ENCODE measurements at places on chromosomes 12 and 14.

GRCh38 chr14:59787045-59787674, 83.4 kb downstream of the RTN1 start:
- no peak for DNase-seq

- DNase-seq, result peak; percentile 86
Measured at GRCh38 chr14:77151918-77152588, 10.5 kb upstream of the ZDHHC22 start.

- peak; percentile 44 for DNase-seq
Measured at GRCh38 chr14:57533214-57533613, 39.6 kb upstream of the CCDC198 start.

DNA sequence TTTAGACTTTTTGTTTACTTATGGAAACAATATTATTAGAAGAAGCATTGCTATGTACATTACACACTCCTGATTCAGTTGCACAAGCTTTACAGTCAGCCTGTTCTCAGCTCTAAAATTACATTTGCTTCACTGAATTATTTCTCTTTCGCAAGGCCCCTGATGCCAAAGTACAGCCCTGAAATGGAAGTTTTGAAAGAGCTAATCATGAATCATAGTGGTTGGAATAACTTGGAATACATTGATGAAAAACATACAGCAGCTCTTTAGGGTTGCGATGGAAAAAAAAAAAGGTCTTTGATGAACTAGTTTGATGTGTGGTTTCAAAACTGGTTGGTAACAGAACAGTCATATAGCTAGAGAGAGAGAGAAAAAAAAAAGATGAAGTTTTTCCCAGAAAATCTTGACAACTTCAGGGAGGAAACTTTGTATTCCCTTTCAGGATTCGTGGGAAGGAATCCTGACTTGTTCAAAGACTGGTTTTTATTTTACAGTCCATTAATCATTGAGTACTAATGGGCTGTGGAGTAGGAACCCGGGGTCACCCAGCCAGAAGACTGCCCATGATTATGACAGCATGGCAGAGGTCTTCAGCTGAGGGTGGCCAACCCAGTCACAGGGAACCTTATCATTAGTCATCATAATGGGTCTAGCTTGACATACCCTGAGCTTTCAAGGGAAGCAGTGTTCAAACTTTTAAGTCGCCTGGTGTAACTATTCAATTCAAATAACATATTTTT, 460.1 kb downstream of the NAV3 start:
- no peak for DNase-seq

- peak; percentile 87 for DNase-seq
Measured at GRCh38 chr14:72545411-72546311, 348.2 kb downstream of the DPF3 start.

DNA sequence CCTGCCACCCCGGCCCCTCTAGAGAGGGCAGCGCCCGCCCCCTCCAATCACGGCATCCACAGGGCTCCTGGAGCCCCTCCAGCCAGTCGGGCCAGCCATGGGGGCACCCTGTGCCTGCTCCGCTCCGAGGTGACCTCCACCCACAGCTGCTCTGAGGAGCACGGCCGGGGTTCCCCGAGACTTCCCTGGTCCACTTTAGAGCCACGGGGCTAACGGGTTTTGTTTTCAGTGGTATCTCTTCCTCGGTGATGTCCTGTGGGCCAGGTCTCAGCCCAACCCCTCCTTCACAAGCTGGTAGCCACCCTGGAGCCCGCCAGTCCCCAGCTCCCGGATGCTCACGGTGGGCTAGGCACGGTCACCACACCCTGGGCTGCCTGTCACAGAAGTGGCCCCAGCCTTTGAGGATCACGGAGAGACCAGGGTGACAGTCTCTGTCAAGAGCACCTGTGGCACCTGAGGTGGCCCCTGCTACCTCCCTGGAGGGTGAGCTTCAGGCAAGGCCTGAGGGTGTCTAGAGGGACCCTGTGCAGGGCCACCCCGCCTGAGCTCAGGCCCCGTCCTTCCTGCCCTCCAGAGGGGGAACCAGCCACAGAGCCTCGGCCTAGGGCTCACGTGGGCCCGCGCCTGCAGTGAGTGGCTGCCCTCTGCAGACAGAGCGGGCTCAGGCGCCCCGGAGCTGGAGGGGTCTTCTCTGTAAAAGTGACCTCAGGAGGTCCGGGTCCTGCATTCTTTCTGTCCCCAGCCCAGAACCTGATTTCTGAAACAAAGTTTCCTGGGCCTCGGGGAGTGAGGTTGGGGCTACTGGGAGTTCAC, 146.0 kb upstream of the C14orf180 start:
- DNase-seq, result no peak

- DNase-seq, result no peak
Measured at GRCh38 chr12:89439941-89440340, 84.7 kb downstream of the GALNT4 start.

DNA sequence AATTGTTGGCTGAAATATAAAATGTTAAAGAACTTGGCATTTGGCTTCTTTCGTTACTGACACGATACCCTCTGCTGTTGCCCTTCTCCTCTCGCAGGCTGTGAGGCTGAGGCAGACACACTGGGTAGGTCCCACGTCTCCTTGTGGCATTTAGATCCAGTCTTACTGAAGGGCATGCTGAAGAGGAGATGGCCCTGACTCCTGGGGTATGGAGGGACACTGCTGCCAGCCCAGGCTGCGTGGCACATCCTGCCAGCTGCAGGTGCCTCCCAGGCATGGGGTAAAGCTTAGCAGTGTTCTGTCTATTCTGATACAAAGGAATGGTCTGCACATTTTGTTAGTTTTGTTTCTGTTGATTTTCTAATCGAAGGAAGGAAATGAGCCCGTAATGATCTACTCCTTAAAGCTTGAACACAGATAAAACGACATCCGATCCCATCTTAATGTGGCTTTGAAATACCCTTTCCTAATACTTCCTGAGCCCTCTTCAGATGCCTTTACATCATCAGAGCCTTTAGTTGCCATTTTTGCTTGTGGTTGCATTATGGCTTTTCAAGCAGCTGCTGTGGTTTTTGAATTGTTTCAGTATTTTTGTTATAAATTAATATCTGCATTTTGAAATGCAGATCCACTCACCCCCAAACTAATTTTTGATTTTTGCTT, 61.1 kb downstream of the WDR20 start:
- DNase-seq, result no peak

GRCh38 chr12:63084501-63084900, 66.5 kb downstream of the AVPR1A start:
- no peak for DNase-seq

DNA sequence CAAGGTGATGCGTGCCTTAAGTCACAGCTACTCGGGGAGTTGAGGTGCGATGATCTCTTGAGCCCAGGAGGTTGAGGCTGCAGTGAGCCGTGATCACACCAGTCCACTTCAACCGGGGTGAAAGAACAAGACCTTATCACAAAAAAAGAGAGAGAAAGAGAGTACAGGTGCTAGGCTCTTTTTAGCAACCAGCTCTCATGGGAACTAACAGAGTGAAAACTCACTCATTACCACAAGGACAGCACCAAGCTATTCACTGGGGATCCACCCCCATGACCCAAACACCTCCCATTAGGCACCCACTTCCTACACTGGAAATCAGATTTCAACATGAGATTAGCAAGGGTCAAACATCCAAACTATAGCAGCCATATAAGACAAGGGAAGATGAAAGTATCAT, 164.2 kb downstream of the NDUFA12 start:
- DNase-seq, result no peak

DNA sequence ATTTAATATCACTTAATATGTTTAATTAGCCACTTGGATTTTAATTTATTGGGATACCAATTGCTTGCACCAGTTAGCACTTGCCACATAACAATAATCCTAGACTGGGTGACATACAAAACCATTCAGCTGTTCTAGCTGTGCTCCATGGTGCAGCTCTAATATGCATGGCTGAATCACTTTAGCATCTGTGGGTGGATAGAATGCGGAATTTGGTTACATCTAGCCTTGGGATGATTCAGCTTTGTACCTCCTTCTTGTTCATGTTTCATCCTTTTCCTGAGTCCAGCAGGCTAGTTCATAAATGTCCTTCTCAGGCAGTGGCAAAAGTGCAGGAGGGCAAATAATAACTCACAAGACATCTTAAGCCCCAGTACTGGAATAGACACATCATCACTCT, 1263.0 kb downstream of the LRFN5 start:
- peak; percentile 55 for DNase-seq

- DNase-seq, result no peak
Measured at GRCh38 chr12:85476756-85477155, 196.7 kb downstream of the ALX1 start.

GRCh38 chr12:116048879-116049278, 228.6 kb downstream of the MED13L start:
- DNase-seq, result no peak

DNA sequence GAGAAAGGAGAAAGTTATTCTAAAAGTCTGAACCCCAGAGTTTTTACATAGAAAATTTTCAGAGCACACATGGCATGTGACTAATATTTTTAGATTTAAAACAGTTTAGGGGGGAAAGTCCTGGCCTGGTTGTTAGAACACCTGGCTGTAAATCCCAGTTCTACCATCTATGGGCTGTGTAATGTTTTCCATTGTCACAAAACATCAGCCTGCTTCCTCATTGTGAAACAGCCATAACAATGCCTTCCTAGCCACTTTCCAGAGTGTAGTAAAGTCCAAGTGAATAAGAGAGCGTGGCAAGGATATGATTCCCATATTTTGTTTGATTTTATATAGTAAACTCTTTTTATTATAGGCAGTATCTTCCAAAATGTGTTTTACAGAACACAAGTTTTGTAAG, 310.0 kb upstream of the DCN start:
- DNase-seq, result no peak

DNA sequence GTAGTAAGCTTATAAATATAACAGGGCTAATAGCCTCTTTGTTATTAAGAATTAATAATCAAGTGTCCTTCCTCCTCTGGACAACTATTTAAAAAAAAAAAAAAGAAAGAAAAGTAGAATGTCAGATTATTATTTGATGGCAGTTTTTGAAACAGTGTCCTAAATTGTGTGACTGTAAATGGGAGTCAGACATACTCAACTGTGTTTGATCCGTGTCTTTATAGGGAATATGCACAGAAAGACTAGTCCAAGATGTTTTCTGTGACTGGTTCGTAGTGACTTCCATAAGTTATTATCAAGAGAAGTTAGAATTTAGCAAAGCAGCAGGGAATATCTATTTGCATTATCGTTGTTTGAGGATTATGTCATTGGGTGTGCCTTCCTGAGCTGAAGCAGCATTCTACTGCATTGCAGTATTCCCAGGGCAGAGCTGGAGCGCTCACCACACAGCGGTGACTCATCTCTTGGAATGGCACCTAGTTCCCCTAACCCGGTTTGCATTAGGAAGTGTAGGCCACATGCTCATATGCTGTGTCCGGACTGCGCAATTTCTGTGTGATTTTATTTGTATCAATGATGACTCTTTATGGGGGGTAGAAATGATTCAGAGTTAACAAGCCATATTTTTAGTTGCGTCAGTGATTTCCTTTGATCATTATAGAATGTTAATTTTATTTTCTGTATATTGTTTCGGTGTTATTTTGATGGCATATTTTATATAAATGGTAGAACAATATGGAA, 7.9 kb downstream of the DYNC1H1 start:
- DNase-seq, result peak; percentile 7

GRCh38 chr12:56042843-56043242, 1.1 kb downstream of the RPS26 start:
- DNase-seq, result no peak

DNA sequence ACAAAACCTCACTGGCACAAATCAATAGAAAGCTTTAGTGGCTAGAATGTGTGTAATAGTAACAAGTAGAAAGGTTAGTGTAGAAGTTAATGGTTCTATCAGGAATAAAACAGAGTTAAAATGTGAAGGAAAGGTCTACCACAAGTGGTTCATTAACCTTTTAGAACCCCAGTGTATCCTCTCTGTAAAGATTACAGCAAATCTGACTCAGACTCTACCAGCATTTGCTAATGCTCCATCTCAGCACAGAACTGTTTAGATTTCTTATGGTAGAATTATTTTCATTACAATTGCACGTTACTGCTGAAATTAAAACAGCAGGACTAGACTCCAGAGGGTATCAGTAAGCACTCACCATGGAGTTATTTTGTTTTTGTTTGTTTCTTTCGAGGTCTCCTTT, 609.0 kb upstream of the LMO3 start:
- DNase-seq, result no peak
